ENCODE measurements at places on chromosomes 4 and X.

GRCh38 chr4:39054497-39054896 is 7.5 kb upstream of the KLHL5 start:
- no peak for DNase-seq

GRCh38 chrX:15877380-15877779 is 22.8 kb upstream of the AP1S2 start:
- DNase-seq, result no peak

DNA sequence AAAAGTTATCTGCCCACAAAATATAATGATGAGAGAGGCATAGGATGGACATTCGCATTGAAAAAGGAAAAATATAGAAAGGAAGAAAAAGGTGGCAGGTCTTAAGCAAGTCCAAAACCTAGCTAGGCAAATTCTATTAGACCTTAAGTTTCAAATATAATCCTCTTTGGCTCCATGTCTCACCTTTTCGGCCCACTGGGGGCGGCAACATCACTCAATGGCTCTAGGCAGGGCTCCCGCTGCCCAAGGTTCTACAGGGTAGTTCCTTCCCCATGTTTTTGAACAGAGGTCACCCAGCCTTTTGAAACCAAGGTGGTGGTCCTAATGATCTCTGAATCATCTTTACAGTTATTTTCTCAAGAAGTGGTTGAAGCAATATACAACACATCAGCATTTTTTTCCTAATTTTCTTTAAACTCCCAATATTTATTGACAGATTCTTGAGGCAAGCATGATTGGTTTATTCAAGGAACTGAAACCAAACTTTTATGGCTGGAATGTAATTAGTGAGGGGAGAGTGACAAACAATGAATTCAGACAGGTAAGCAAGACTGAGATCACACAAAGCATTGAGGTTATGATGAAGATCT is 309.4 kb downstream of the ANTXR2 start:
- DNase-seq, result no peak

- no peak for DNase-seq
Observed at GRCh38 chr4:92535599-92535998, 231.8 kb downstream of the GRID2 start.

- no peak for DNase-seq
Observed at GRCh38 chrX:8632924-8633323, 99.0 kb downstream of the ANOS1 start.

DNA sequence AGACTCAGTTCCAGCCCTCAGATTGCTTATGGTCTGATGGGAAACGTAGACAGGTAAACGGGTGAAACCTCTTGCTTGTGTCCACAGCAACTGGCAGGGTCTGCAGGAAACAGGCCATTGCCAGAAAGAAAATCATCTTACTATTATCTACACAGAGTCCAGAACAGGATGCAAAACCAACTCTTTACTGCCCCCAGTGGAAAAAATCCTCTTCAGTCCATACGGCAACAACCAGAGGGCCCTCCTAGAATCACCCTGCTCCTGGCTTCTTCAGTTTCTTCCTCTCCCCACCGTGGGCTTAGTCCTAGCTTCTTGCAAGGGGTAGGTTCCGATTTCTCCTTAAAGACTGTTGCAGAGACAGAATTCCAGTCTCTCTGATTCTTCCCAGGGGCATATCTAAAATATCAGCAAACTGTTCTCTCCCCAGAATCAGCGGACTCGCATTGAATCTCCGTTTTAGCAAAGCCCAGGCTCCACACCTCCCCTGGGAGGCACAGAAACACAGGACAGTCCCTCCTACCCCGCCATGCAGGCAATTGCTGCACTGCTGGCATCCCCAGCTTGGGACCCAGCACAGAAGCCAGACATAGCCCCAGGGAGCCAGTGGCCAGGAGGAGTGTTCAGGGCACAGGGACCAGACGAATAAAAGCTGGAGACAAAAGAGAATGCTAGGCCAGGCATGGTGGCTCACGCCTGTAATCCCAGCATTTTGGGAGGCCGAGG is 41.0 kb upstream of the SH3RF1 start:
- DNase-seq, result no peak

DNA sequence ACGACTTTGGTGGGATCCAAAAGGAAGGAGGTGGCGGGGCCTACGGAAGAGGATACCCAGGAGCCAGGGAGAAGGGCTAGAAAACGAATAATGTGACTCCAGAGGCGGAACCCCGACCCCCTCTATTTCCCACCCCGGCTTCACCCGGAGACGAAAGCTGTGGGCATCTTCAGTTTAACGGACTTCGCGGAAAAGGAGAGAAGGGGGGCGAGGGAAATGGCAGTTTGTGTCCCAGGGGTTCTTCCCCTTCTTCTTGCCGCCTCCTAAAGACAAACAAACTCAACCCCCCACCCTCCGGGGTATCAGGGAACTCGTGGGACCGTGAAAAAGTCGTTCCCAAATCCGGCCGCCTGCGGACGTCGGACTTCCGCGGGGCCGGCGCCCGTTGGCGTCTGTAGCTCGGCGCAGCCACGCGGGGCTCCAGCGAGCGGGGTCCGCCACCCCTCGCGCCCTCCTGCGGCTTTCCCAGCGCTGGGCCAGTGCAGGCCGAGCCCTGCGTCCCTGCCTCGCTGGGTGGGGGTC is 3.6 kb upstream of the LEF1 start:
- DNase-seq, result peak; percentile 28

GRCh38 chr4:140297221-140297570 is 76.2 kb upstream of the SCOC start:
- DNase-seq, result no peak

DNA sequence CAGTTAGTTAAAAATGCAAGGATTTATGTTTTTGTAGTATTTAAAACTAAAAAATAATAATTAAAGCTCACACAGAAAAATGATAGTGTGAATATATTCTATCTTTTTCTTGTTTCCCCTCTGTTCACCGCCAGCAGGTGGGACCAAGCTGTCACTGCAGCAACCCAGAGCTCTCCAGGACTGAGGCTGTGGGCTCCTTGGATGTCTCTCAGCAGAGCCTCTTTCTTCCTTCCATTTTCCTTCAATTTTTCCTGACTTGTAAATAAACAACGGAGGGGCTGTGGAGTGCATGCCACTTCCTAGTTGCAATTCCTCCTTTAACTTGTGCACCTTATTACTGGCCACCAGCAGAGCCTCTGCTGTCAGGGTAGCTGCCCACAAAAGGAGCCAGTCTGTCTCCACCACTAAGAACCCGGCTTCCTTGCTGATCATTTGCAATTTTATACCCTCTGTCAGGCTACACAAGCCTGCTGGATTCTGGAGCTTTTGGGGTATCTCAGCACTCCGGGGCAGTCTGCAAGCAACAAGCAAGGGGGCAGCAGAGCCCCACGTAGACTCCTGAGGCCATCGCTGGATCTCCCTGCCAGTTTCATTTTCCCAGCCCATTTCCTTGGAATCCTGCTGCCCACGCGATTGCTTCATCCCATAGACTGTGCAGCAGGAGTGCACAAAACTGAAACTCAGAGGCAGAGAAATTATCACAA is 1467.4 kb downstream of the C4orf33 start:
- no peak for DNase-seq

GRCh38 chr4:83221897-83222441 is 62.6 kb downstream of the COQ2 start:
- no peak for DNase-seq

DNA sequence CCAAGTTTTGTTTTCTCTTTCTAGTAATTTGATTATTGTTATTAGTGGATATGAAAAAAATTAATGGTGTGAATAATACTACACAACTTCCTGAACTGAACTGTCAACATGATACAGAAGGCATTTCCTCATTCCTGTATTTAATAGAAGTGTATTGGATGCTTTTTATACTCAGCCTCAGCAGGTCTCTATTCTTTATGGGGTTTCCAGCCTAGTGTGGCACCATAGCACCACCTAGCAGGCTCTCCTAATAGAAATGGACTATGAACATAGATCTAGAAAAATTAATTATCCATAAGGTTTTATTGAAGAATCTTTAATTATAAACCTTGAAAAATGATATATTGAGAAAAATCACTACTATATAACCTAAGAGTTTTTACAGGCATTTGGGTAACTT is 52.4 kb downstream of the GLRB start:
- DNase-seq, result no peak

DNA sequence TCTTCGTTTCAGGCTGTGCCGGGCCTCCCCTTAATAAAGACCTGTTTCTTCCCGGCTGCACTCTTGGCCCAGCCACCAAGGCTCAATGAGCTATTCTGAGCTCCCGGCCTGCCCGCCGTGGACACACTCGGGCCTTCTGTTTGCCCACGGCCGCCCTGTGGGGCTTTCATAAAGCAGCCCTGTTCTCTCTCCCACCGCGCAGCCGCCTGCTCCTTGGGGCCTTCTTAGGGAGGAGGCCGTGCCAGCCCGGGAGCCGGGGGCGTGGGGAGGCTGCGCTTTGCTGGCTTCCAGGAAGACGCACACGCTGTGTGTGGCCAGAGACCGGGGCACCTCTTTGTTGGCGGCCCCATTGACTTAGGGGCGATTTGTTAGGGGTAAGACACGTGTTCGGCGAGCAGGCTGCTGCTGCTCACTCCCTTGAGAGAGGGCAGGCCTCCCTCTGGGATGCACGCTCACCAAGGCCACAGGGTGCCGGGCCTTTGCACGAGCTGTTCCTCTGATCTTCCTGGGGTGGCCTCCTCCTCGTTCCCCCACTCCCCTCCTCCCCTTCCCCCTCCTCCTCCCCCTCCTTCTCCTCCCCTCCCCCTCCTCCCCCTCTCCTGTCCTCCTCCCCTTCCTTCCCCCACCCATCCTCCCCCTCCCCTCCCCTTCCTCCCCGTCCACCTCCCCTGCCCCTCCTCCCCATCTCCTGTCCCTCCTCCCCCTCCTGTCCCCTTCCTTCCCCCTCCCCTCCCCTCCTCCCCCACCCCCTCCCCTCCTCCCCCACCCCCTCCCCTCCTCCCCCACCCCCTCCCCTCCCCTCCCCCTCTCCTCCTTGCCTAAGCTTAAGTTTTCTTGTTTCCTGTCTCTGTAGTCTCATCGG is 11.3 kb downstream of the BLOC1S4 start:
- DNase-seq, result no peak

GRCh38 chrX:18354369-18355223 is at the start of gene SCML2:
TSS of gene SCML2 (minus strand) at chrX:18354688. CDS start at chrX:18334071, 20,617 bp downstream.
- DNase-seq, result no peak

- no peak for DNase-seq
Observed at GRCh38 chr4:141255016-141255415, 34.3 kb downstream of the ZNF330 start.

DNA sequence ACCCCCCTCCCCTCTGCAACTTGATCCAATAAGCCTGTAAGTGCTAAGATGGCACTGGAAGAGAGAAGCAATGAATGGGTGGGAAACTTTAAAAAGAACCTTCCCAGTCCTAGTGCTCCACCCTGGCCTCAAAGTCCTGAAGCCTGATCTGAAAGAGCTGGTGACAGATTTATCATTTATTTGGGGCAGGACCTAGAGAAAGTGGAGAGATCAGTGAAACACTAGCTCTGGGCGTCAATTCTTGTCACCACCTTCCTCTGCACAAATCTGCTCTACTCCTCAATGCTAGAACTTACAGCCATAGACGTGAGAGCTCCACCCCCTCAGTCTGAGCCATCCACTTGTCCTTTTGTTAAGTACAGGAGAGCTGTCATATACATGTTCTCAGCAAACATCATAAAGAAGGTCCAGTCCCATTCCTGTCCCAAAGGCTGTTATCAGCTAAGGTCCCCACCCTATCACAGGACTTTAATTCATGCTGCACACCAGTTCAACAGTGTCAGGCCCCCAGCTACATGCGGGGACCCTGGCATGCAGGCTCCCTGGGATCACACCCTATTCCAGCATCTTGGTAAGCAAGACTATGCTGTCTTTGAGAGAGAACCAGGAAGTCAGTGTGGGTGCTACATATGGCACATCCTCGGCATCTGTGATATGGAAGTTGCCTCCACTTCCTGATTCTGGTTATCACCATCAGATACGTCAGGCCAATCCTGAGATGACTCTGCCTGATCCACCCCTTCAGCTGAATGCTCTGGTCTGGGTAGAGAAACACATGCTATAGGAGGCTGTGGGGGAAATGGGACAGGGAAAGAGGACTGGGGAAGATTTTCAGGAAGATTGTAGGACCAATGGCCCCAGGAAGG is 2.3 kb downstream of the P2RY4 start:
- no peak for DNase-seq

DNA sequence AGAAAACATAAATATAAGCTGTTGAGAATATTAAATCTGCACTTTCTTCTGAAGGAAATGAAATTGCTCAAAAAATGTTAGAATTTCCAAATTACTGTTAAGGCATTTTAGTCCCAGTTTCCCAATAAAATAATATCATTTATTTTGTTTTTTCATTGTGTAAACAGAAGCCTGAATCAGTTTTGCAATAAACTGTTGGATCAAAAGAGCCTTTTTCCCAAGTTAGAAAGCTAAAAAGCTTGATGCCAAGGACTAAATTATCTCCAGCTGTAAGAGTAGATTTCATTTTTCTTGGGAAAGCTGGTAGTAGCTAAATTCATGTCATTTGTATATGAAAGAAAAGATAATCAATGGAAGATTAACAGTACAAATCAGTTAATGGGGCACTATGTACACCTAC is 95.8 kb downstream of the RNF150 start:
- no peak for DNase-seq

All from stimulated activated CD4-positive, alpha-beta T cell treated with anti-CD3 and anti-CD28 coated beads, Interleukin-12 subunit alpha, Interleukin-12 subunit beta, amount 100 ng/mL, for 48 hours (primary cell).